Keratinocyte (primary cell): ENCODE measurements at places on chromosomes 4 and X. TPM values are rescaled to one million over a fixed set of nuclear protein-coding genes. Genes with fewer than 3 reads are reported as not detected.

The XPNPEP2 gene
- not detected in 3 replicates for polyA plus RNA-seq

DNA sequence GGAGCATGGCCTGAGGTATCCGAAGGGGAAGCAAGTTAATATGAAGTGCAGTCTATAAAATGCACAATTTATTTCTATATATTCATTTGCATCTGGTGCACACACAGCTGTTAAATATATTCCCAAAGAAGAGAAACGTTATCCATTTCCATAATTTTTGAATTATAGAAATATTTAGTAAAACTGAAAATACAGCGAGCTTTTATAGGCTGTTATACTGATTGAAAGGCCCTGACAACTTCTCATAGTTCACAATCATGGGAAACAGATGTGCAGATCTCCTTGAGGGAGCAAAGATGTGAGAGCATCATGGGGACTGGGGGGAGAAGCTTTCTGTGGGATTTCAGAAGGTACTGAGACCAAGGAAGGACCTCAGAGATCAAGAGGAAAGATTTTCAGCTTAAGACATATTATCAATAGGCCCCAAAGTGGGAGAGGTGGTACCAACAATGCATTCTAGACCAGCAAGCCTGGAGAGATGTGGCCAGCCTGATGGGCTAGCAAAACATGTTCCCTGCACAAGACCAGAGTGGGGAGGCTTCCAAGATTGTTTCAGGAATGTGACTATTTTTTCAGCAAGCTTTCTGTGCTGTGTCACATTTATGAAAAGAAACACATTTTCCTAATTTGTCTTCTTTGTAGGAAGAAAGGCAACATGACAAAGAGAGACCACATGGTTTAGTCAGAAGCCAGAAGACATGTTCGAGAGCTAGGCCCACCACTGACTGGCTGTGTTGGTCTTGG lies 256.0 kb upstream of the SFRP2 start:
- no peak for DNase-seq

DNA sequence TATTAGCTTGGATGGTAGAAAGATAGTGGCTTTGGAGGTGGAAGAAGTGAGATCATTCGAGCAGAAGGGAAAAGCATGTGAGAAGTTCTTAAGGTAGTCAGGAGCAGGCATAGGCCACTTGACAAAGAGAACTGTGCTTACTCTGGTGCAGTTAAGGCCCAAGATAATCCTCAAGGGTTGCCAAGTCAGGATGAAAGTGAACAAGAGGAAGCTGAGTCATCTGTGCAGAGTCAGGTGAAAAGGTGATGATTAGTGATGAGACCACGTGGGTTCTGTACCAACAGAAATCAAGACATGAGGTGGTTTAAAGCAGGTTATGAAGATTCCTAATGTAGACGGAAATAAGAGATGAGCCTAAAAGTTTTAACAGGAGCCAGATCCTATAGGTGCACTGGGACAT lies 369.8 kb downstream of the DTHD1 start:
- peak; percentile 36 for DNase-seq

GRCh38 chr4:6331018-6331417 lies 61.4 kb downstream of the WFS1 start:
- no peak for DNase-seq

- DNase-seq, result no peak
Observed at GRCh38 chrX:150542846-150543229, 25.6 kb upstream of the MTM1 start.

DNA sequence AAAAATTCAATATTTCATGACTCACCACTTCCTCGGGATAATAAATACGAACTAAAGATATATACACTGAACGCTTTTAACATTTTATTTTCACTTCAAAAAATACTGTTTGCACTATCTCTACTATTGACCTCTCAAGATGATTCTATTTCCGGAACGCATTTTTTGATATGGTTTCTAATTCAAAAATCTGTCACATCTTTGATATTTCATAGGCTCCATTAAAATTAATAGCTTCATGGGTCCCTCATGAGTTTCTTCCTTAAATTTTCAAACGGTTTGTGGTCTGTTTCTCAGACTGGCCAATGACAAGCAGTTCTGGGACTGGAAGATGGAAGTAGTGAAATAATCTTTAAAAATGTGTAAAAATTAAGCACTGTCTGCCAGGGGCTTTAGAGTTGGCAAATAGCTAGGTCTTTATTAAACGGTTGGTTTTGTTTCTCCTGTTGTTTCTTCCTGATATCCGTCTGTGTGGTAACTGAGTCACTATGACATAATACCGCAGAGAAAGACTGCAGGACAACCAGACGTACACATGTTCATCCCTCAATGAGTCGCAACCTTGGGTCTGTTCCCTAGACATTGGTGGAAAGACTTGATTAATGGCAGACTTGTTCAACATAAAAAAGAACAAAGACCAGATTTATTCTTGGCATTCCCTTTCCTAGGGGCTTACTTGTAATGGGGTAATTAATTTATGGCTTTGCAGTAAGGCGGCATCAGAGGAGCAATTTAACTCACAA lies 133.8 kb downstream of the PALLD start:
- peak; percentile 42 for DNase-seq

DNA sequence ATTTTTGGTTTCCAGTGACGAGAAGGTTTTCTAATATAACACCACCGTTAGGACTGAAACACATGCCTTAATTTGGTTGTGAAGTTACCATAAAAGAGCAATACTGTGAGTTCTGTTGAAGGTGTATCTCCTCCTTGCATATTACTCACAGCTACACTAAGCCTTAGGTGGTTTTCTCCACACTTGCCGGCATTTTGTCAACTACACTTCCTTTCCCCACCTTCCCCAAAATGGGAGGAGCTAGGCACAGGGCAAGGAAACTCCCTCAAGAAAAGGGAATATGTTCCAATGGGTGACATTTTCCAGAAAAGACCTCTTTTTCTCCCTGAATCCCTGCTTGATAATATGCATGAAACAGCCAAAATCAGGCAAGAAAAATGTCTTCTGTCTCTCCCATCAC lies 44.8 kb downstream of the RELL1 start:
- no peak for DNase-seq

DNA sequence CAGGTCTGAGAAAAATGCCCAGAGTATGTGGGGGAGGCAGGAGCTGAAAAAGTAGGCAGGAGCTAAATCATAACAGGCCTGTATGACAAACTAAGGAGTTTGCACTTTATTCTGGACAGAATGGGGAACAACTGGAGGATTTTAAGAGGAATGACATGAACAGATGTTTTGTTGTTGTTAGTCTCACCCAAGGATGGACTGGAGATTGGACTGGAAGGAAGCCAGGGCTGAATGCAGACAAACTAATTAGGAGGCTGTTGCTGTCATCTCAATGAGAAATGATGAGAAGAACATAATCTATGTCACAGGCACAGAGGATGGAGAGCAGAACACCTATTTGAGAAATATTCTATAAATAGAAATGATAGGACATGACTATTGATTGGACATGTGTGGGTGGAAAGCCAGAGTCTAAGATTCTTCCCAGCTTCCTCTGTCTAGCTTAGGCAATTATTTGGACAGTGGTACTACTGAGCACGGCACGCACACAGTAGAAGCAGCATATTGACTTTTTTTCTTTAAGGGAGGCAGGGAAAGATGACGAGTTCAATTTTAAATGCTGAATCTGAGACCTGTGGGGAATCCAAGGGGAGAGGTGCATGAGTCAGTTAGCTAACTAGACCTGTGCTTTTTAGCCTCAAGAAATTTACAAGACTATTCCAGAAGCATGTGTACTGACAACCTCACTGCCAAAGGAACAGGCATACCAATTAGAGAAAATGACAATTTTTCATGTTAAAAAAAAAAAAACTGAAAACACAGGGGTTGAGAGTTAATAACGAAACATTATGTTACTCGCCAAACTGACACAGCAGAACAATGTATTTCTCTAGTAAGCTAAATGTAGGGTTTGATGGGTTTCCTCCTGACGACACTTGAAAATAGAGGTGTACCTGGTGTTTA lies 963 bp upstream of the USO1 start:
- DNase-seq, result peak; percentile 40

The COX7B2 gene
- not detected in 3 replicates for polyA plus RNA-seq

- DNase-seq, result peak; percentile 90
Observed at GRCh38 chr4:173252024-173252935, 81.9 kb downstream of the HMGB2 start.

DNA sequence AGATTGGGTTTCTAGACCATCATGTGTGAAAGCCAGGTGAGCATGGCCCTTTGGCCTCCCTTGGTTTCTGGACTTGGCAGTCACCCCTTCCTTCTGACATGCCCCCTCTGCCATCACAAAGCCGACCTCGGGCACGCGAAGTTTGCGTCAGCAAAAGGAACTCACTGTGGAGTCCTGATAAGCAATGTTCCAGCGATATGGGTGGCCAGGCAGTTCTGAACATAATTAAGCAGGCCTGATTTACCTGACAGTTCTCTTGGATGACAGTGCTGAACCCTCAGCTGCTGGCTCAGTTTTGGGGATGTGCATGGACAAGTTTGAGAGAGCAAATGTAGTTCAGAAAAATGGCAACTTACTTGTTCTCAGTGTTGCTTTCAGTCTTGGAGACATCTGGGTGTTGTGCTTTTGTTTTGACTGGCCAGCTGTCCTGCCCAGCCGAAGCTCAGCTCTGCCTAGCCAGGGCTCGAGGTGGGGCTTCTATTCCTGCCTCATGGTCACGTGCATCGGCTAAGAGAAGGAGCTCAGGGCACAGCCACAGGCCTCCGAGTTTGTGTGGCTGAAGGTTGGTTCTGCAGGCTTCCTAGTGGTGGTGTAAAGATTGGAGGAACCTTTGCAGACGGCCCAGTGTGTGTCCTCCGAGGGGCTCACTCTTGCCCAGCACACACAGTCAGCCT lies 78.3 kb downstream of the CLDN34 start:
- no peak for DNase-seq

DNA sequence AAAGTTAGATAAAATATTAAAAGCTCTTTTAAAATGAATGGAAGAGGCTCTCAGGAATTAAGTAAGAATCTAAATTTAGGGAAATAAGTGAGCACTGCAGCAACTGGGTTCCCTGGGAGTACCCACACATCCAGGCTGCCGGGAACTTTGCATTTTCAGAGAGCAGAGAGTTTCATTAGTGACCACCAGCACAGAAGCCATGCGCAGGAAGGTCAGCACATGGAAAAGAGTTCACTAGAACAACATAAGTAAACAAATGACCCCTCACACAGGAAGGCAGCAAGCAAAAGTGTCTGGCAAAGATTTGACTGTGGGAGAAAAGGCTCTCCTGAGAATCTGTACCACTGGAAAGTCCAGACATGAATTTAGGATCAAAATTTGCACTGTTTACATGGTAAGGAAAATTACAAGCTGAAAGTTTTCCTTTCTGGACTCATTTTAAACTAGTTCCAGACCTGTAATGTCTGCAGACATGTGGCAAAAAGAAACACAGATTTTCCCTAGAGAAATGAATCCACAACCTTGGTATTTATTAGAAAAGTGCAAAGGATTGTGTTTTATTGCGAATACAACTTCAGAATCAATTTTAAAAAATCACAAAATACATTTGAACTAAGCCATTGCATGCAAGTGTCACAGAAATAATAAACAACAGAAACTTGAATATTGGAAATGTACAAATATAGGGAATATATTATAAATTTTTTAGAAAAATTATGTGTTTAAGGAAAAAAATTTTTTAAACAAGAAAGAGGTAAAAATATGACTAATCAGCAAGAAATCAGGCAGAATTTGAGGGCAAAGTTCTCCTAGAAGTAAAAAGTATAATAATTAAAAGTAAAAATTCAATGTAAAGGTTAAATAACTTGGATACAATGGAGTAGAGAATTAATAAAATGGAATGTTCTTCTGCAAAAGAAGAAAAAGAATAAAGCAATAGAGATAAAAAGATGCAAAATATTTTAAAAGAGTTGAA lies 18.4 kb upstream of the MYOZ2 start:
- DNase-seq, result no peak

DNA sequence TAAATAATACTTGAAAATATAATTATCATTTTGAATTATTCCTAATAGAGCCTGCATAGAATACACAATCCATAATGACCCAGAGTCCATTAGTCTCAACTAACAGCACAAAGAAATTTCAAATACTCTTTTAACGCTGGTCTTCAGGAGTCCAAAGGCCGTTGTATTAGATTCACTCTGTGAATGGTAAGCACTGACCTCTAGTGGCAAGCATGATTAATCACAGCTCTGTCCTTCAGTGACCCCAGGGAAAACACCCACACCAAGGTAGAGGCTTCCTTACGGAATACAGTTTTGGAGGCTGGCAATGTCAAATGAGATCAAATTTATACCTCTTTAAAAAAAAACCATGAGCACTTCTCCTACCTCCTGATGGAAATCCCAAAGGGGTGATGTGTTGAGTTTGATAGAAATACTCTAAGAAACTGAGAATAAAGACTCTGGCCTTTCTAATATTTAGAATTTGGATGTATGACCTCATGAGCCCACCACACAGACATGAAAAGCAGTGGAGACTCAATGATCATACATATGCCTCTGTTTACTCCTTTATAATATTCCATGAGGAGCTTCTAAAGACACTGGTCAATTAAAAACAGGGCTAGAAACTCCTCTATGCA lies 147.2 kb upstream of the DKK2 start:
- no peak for DNase-seq
